ENCODE measurements at places on chromosomes 2 and 18. TPM values are rescaled to one million over a fixed set of nuclear protein-coding genes. Genes with fewer than 3 reads are reported as not detected.

SYT4 gene
- not detected for total RNA-seq

CXCR2 gene
- total RNA-seq, result under 0.01 TPM

EVX2 gene
- under 0.01 TPM for total RNA-seq

PID1 gene
- total RNA-seq, result 25.1 TPM

CCBE1 gene
- total RNA-seq, result 2.6 TPM

ABCG5 gene
- not detected for total RNA-seq

MALL gene
- 8.9 TPM for total RNA-seq

Measured in skeletal muscle tissue (tissue), 5 donors.